ENCODE measurements at places on chromosomes 3 and 15.

- no peak for DNase-seq
These were observed 2.3 kb downstream of the SEMA3G start for GRCh38 chr3:52442409-52443267.

- DNase-seq: no peak
These were observed 645.4 kb downstream of the ZBBX start for GRCh38 chr3:166734734-166735133.

DNA sequence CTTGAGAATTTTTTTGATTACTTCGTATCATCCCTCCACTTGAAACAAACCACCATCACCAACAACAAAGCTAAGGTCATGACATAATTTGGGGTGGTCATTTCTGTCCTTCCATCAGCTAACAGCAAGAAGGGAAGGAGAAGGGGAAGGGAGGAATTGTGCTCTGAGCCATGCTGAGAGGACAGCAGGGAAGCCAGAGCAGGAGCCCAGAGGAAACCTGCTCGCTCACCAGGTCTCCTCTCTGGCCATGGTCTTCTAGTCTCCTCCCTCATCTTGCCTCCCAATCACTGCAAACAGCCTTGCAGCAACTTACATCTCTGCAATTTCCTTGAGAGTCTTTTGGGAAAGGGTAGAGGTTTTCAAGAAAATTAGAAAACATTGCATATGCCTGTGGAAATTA is 196.7 kb downstream of the SSR3 start:
- DNase-seq: no peak

DNA sequence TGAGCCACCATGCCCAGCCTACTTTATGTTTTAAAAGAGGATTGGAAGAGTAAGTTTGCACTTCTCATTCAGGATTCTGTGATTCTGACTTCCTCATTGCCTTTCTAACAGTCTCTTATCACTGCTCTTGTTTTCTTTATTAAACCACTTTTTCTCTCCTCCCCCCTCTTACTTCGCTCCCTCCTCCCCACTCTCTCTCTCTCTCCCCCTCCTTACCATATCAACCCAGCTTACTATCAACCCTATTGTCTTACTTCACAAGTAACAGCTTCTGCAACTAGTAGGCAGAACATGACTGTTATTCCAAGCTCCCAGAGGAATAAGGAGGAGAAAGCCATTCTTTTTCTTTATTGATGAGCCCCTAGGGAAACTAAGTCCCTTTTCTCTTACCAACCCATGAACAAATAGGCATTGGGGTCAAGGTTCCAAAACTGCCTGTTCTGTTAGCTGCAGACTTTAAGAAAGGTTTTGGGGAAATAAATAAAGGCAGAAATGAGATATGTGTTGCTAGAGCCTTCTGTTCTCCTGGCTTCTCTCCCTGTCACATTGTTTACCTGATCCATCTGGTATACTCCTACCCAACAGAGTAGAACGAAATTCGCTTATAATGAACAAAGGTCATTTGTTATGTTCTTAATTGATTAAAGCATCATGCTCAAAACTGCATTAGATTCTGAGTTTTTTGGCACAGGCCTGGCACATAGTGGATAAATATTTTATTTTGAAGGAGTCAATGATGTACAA is 56.4 kb upstream of the RASGRP1 start:
- no peak for DNase-seq

- no peak for DNase-seq
These were observed 24.9 kb upstream of the ATP2B2 start for GRCh38 chr3:10530241-10530640.

- DNase-seq: no peak
These were observed 87.8 kb upstream of the TJP1 start for GRCh38 chr15:29910068-29910467.

DNA sequence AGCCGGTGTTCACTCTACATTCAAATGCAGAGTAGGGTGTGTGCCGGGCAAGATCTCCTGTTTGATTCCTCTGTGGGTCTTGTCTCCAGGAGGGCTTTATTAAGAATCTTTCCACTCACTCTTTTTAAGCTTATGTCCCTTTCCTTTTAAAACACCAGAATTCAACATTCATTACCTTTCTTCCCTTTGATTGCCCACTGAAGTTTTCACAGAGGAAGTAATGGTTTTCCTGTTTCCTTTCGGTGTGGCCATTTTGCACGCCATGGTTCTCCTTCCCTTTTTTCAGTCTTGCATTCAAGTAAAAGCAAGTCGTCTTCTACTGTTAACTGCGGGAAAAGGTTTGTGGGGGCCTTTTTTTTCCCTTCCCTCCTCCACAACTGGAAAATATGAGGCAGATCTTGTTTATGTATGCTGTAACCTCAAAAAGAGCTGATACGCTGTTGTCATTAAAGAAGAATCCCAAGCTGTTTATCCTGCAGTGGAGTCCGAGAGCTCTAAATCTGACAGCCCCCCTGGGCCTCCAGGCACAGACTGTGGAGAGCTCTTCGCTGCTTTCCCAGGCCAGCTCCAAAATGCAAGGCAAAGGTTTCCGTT is 40.5 kb downstream of the FILIP1L start:
- DNase-seq: no peak

- no peak for DNase-seq
These were observed 64.7 kb downstream of the ISG20 start for GRCh38 chr15:88703533-88703932.

- DNase-seq: no peak
These were observed 47.7 kb downstream of the CCR3 start for GRCh38 chr3:46289966-46290365.

GRCh38 chr15:71005895-71006294 is 109.4 kb upstream of the THSD4 start:
- DNase-seq: no peak

DNA sequence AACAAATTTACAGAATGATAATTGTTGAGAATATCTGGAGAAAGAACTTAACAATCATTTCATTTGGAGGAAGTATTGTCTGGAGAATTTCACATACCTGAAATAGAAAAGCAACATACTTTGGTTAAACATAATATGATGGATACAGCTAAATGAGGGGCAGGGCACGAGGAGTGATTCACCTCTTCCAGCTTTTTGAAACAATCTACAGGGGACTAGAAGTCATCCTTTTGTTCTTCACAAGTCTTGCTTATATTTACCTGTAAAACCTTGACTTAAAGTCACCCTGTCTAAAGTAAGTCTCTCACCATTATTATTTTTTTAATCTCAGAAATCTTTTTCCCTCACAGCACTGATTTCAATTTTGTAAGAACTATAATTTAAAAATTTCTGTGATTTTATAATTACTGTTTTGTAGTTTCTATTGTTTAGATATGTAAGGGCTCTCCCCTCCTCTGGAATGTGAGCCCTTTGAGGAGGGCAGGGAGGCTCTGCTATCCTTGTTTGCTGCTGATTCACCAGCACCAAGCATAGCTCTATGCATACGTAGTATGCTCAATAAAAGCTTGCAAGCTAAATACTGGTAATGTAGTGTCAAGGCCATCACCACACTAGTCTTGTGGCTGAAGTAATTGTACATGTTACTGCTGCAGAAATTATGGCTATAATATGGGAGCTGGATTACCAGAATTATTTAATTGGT is 193.9 kb upstream of the THRB start:
- no peak for DNase-seq

DNA sequence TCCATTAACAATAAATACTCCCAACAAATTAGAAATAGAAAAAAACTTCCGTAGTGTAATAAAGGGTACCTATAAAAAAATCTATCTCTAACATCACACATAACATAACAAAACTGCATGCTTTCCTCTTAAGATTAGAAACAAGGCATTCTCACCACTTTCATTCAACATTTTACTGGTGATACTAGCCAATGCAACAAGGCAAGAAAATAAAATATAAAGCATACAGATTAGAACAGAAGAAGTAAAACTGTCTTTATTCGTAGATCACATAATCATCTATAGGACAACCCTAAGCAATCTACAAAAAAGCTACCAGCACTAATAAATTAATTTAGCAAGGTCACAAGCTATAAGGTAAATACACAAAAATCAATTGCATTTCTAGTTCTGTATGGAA is 107.1 kb downstream of the PLD1 start:
- DNase-seq: no peak

DNA sequence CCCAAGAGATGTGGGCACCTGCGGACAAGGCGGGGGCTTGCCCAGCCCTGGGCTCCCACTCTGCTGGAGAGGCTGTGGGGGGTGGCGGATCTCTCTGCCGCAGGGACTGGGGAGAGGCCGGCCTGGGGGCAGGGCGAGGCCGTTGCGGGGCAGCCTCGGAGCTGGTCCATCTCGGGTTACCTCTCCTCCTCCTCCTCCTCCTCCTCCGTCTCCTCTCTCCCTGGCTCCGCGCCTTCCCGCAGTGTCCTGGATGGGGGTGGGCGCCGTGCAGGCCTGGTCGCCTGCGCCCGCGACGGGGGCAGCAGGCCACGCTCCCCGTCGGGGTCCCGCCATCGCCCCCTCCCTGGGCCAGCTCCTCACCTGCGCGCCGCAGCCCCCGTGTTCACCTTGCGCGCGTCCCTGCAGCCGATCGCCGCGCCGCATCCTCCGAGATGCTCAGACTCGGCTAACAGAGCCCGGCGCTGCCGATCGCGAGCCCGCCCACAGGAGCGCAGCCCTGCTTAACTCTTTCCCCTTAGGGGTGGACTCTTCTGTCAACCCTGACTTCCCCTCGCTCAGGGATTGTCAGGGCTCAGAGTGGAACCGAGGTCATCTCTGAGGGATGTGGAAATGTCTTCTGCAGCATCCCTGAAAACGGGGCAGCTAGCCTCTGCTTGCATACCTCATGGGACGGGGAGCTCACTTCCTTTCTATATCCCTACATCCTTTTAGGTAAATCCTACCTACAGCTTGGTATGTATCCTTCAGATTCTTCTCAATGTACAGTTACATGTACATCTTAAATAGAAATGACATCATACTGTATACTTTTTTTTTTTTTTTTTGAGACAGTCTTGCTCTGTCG is at the start of gene PRRT3:
Gene PRRT3, minus strand, starts transcription at position 447 of the 844 bp plus-strand sequence. CDS start 2,293 bp downstream, outside the sequence.
- no peak for DNase-seq

DNA sequence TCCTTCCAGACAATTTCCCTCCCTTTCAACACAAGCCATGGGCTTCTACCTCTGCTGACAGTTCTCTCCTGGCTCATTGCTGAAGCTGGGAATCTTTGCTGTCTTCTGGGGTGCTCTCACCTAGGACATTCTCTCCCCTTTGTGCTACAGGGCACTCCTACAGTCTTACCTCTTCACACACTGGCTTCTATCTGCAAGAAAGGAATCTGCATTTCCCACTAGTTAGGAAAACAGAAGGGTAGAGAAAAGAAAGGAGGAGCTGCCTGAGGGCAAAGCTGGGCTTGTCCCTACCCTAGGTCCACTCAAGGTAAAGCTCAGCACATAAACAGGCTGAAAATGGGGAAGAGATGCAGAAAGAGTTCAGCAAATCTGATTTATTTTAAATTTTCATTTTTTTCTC is 5.6 kb upstream of the ARGFX start:
- DNase-seq: no peak

DNA sequence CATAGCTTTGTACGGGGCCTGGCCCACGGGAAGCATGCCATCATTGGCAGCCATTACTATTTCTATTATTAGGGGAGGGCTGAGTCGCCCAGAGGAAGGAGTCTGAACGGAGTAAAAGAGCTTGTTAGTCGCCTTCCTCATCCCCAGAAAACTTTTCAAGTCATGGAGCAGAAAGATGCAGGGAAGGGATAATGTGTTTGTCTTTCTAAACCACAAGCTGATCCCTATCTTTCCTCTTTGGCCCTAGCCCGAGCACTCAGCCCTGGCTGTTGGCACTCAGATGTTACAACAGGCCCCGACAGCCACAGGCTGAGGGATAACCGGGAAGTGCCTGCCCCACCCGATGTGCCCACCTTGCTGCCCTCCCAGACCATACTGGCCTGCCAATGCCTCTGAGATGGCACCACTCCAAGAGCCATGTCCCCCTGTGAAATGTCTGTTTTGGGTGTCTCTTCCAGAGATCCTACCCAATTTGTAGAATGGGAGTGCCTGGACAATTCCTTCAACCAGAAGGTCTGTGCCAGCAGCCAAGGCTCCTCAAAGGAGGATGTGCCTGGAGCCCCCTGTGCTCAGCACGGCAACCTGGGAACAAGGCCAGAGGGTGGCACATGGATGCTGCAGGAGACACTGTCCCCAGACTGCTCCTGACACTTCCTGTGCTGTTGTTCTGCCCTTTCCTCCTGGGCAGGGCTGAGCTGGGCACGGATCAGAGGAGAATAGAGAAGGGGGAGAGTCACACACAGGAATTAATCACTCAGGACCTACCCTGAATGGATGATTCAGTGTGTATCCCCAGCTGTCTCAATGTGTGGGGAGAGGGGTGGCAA is 10.8 kb downstream of the PAK6 start:
- no peak for DNase-seq

GRCh38 chr3:43231276-43232000 is 54.9 kb upstream of the SNRK start:
- no peak for DNase-seq

GRCh38 chr15:98610991-98611390 is 37.3 kb upstream of the IGF1R start:
- no peak for DNase-seq

GRCh38 chr3:40414270-40414669 is 27.3 kb downstream of the ENTPD3 start:
- DNase-seq: no peak

GRCh38 chr15:51736069-51736468 is 1.4 kb downstream of the LYSMD2 start:
- DNase-seq: no peak

- DNase-seq: no peak
These were observed 3.6 kb downstream of the PIAS1 start for GRCh38 chr15:68057758-68058157.

GRCh38 chr3:100754563-100755334 is 45.5 kb downstream of the TFG start:
- DNase-seq: no peak

DNA sequence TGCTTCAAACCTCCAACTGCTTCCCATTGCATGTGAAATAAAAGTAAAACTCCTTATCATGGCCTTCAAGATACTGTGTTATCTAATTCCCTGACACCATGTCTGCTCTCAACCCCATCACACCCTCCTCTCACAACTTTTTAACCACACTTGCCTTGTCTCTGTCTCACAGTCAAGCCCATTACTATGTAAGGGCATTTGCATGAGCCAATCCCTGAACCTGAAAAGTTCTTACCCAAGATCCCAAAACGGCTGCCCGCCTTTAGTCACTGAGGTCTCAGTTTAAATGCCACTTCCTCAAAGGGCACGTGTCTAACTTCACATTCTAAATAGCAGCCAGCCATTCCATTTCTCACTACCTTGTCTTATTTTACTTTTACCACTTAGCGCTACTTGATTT is 83.1 kb downstream of the SST start:
- no peak for DNase-seq

DNA sequence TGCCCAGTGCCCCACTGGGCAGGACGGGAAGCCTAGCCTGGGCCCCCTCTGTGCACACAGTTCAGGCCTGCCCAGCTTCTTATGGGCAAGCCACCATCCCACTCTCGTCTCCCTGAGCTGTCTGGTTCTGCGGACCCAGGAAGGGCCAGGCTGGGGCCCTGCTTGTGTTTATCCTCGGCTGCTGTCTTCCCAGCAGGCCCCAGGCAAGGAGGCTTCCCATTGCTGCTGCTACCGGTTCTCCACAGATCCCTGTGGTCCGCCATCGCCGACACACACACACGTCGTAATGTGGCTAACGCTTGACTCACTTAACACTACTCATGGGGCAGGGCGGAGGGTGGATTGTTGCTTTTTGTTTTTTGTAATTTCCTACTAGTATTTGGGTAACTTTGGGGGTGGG is 52.4 kb upstream of the SLC6A1 start:
- no peak for DNase-seq

All from iPS DF 6.9 (cell line).